Naive thymus-derived CD4-positive, alpha-beta T cell (primary cell): ENCODE measurements at places on chromosomes 6 and 20. TPM values are rescaled to one million over a fixed set of nuclear protein-coding genes. Genes with fewer than 3 reads are reported as not detected.

- no peaks in the 10 kb centered on the region for H3K27me3 ChIP-seq
- no peak overlapping the region for H3K4me3 ChIP-seq
- H3K4me1 ChIP-seq = no peaks in the 10 kb centered on the region
- H3K36me3 ChIP-seq = no peaks in the 10 kb centered on the region
- no peak overlapping the region for H3K27ac ChIP-seq
Measured at GRCh38 chr6:3610921-3611320, 140.6 kb downstream of the PXDC1 start.

RRAGD gene
- 7.3 TPM for total RNA-seq

GRCh38 chr6:161111261-161111660, 119.7 kb downstream of the MAP3K4 start:
- H3K36me3 ChIP-seq = peaks cover 91% of the 10 kb centered on the region
- H3K4me3 ChIP-seq = no peak overlapping the region
- peak overlapping the region; percentile 22 for H3K27ac ChIP-seq
- DNase-seq = peak; percentile 40
- H3K4me1 ChIP-seq = no peaks in the 10 kb centered on the region

- no peak overlapping the region for H3K27ac ChIP-seq
- H3K36me3 ChIP-seq = no peaks in the 10 kb centered on the region
- H3K27me3 ChIP-seq = no peaks in the 10 kb centered on the region
- no peak for DNase-seq
- no peaks in the 10 kb centered on the region for H3K4me1 ChIP-seq
Measured at GRCh38 chr20:5797843-5798462, 47.8 kb downstream of the SHLD1 start.

PRKN gene
- 0.44 and 0.48 TPM in 2 replicates for total RNA-seq

DNA sequence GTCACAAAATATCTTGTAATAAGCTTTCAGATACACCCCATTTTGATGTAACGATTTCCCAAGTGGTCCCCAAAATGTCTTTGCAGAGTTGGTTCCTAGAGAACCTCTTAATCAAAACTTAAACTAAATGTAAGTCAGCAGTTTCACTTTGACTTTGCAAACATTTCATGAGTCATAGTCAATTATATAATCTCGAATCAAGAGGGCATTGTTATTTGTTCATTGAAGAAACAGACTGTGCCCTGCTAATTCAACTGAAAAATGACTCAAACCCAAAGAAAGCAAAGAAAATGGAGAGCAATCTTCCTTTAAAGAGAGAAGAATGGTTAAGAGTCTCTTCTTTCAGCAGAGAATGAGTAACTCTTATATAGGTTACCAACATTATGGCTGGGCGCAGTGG, 58.3 kb downstream of the IPCEF1 start:
- H3K36me3 ChIP-seq = no peaks in the 10 kb centered on the region
- no peaks in the 10 kb centered on the region for H3K27me3 ChIP-seq
- DNase-seq = no peak
- no peaks in the 10 kb centered on the region for H3K4me1 ChIP-seq

CST4 gene
- total RNA-seq = not detected

DNA sequence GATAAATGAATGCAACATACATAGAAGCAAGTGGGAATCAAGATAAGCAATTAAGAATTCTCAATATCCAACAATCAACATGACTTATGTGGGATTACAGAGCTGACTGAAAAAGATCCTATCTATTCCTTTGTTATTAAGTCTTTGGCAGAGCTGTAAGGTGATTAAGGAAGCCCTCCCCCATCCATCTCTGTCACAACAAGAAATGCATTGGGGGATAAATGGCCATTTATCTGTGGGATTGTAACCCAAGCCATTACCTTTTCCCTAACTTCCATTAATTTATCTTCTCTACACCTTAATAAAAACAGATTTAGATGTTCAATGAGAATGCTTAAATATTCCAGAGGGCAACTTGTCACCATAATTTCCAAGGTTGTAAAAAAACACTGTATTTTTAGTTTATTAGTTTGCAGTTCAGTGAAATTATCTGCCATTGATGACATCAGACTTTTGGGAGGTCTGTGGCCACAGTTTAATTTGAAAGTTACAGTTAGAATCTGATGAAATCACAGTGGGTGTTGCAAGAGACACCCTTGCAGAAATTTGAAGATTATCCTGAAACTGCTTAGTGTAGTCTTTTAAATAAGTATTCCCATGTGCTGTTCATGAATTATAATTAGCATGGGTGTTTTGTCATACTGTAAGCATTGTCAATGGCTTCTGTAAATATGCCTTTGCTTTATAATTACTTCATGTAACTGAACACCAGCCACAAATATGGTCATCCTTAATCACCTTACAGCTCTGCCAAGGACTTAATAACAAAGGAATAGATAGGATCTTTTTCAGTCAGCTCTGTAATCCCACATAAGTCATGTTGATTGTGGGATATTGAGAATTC, 49.4 kb upstream of the FYN start:
- H3K4me1 ChIP-seq = no peaks in the 10 kb centered on the region
- H3K36me3 ChIP-seq = no peaks in the 10 kb centered on the region
- H3K4me3 ChIP-seq = no peak overlapping the region
- no peaks in the 10 kb centered on the region for H3K27me3 ChIP-seq
- DNase-seq = no peak
- H3K27ac ChIP-seq = no peak overlapping the region

DNA sequence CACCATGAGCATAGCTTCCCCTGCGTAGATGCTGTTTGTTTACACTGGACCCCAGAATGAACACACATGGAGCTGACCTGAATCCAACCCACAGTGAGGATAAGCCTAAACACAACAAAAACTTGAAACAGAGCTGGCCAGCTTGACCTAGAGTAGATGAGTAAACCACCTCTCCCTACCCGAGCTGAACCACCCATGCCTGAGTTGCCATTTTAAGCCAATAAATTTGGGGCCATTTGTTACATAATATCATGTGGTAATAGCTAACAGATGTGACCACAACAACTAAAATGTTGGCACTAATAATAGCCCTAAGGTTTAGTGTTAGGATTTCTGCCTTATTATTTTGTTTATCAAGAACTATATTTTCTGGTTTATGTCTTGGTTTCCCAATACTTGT, 103.2 kb upstream of the GRIK2 start:
- H3K36me3 ChIP-seq = no peaks in the 10 kb centered on the region
- H3K4me1 ChIP-seq = no peaks in the 10 kb centered on the region
- H3K27me3 ChIP-seq = no peaks in the 10 kb centered on the region
- H3K4me3 ChIP-seq = no peak overlapping the region
- DNase-seq = no peak

DNA sequence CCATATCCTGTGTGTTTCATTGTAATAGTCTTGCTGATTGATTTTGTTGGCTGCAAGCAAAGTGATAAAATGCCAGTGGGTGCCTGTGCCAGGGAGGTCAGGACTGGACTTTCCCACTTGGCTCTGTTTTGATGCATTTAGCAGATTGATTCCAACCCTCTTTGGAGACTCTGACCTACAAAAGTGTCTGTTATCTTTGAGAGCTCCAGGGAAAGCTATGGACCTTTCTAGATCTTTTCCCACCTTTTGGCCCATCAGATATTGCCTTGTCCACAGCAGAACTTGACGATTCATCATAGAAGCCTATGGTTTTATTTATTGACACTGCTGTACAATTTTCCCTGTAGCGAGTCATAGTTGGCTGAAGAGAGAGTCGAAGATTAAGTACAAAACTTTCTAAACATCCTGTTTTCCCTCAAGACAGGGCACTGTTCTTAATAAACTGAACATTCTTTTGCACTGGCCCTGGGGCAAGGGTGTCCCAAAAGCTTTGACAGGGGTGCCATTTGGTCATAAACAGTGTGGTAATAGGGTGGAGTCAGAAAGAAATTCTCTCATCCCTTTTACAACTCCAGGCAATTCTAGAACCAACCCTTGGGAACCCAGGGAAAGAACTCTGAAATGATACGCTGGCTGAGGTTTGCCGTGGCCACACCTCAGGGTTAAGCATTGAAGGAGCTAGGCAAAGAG, 53.7 kb downstream of the E2F3 start:
- DNase-seq = no peak
- H3K4me3 ChIP-seq = no peak overlapping the region
- H3K27me3 ChIP-seq = no peaks in the 10 kb centered on the region
- H3K36me3 ChIP-seq = no peaks in the 10 kb centered on the region
- H3K27ac ChIP-seq = no peak overlapping the region

C6orf15 gene
- total RNA-seq = not detected

DNA sequence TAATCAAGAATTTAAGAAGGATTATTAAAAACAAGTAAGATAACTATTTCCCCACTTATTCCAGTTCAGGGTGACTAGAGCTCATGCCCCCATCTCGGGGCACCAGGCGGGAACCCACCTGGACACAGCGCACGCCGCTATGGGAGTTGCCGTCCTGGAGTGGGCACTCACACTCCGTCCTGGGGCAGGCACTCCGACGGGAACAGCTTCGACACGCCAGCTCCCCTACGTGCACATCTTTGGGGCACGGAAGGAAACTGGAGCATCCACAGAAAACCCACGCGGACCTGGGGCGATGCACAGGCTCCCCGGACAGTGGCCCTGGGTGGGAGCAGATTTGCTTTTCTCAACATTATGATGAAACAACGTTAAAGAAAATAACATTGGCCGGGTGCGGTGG, 52.0 kb upstream of the GATA5 start:
- no peaks in the 10 kb centered on the region for H3K4me1 ChIP-seq
- DNase-seq = no peak
- no peaks in the 10 kb centered on the region for H3K36me3 ChIP-seq
- no peaks in the 10 kb centered on the region for H3K27me3 ChIP-seq

- peak overlapping the region; percentile 69 for H3K27ac ChIP-seq
- DNase-seq = no peak
- peak overlapping the region; percentile 90 for H3K4me3 ChIP-seq
- peaks cover 6% of the 10 kb centered on the region for H3K4me1 ChIP-seq
- no peaks in the 10 kb centered on the region for H3K27me3 ChIP-seq
Measured at GRCh38 chr6:108847738-108848115, 495 bp upstream of the ARMC2 start.

DNA sequence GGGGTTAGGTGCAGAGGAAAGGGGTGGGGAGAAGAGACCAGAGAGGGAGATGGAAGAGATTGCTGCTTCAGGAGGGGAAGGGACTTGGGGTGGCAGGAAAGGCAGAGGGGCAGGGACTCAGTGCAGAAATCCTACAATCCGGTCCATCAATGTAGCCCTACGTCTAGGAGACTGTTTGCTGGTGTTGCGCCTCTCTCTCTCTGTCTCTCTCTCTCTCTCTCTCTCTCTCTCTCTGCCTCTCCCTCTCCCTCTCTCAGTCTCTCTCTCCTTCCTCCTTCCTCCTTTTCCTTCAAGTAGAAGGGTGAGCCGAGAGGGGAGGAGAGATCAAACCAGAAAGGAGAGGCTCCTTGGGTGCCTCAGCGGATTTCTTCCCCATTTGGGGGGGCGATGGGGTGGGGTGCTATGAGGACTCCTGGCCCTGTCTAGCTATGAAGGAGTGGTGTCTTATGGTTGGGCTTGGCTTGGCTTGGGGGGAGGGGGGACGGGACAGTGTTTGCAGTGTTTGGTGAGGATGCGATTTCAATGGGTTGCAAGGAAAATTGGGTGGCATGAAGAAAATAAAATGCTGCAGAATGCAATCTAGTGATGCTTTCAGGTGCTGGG, 181.2 kb downstream of the TBXT start:
- no peaks in the 10 kb centered on the region for H3K36me3 ChIP-seq
- no peak for DNase-seq
- H3K27me3 ChIP-seq = no peaks in the 10 kb centered on the region
- no peaks in the 10 kb centered on the region for H3K4me1 ChIP-seq

DNA sequence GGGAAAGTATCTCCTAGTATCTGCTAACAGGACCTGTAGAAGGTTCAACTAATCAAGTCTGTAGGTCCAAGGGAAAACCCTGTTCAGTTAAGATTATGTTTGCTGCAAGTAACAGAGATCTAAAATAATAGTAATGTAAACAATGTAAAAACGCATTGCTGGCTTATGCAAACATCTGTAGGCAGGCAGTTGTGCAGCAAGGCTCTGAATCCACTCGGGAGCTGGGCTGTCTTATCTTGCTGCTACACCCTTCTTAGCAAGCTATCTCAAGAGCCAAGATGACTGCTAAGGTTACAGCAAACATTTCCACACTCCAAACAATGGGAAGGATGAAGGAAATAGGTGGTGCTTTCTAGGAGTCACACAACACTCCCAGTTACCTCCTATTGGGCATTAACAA, 397.3 kb upstream of the NRSN1 start:
- no peak overlapping the region for H3K4me3 ChIP-seq
- H3K27ac ChIP-seq = no peak overlapping the region
- no peaks in the 10 kb centered on the region for H3K27me3 ChIP-seq
- no peaks in the 10 kb centered on the region for H3K36me3 ChIP-seq
- no peak for DNase-seq

GRCh38 chr6:163739966-163740365, 325.4 kb downstream of the QKI start:
- no peaks in the 10 kb centered on the region for H3K27me3 ChIP-seq
- no peak overlapping the region for H3K4me3 ChIP-seq
- no peaks in the 10 kb centered on the region for H3K4me1 ChIP-seq
- DNase-seq = no peak

DNA sequence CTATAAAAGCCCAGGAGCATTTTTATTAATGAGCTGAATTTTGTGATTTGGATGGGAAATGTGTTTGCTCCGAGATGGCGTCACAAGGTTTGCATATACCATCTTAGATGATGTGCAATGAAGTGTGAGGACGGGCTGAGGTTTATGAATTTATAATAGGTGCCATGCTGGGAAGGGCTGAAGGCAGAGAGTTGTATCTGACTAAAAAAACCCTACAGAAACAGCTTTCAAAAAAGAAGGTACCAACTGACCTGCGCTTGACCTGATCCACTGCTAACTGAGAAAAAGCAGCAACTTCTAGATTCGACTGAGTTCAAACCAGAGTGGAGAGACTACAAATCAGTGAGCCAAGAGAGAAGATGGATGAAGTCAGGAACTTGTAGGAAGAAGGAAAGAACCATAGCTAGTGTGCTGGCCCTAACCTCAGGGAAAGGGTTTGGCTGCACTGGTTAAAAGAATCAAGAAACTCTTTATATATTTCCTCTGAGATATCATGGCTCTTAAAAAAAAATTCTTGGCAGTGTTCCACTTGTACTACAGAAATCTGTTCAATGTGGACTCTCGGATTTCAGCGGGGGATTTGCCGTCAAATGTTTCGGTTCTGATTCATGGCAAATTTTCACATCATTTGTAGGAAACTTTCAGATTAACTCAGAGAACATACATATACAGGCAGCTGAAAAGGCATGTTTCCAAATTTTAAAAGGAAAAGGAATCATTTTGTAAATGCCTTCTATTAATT, 56.5 kb upstream of the HDGFL1 start:
- no peak overlapping the region for H3K4me3 ChIP-seq
- no peaks in the 10 kb centered on the region for H3K4me1 ChIP-seq
